ENCODE measurements at places on chromosomes 11 and 22.

DNA sequence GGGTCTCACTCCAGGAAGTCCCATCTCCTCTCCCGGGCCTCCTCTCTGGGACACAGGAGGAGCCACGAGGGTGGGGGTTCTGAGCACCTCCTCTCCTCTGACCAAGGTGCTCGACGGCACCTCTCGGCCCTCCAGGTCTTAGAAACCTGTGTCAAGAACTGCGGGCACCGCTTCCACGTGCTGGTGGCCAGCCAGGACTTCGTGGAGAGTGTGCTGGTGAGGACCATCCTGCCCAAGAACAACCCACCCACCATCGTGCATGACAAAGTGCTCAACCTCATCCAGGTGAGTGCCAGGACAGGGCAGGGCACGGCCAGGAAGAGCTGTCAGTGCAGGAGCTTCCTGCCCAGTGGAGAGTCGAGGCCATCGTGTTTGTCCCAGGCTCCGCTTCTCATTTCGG is 23.2 kb downstream of the TOM1 start:
- DNase-seq = no peak
- H3K27me3 ChIP-seq = no peaks in the 10 kb centered on the region
- no peaks in the 10 kb centered on the region for H3K4me1 ChIP-seq
- peaks cover 41% of the 10 kb centered on the region for H3K36me3 ChIP-seq

GRCh38 chr11:26575946-26576345 is 3.9 kb upstream of the MUC15 start:
- H3K4me1 ChIP-seq = no peaks in the 10 kb centered on the region
- no peaks in the 10 kb centered on the region for H3K36me3 ChIP-seq
- no peaks in the 10 kb centered on the region for H3K27me3 ChIP-seq
- H3K4me3 ChIP-seq = no peak overlapping the region
- H3K27ac ChIP-seq = no peak overlapping the region
- peak; percentile 48 for DNase-seq

- no peaks in the 10 kb centered on the region for H3K27me3 ChIP-seq
- H3K36me3 ChIP-seq = no peaks in the 10 kb centered on the region
- peak; percentile 16 for DNase-seq
- peaks cover 10% of the 10 kb centered on the region for H3K4me1 ChIP-seq
Measured at GRCh38 chr11:118791961-118792569, 1.1 kb upstream of the DDX6 start.

- no peak overlapping the region for H3K4me3 ChIP-seq
- peak overlapping the region; percentile 95 for H3K27ac ChIP-seq
Measured at GRCh38 chr11:68399916-68400315, 60.6 kb upstream of the PPP6R3 start.

- H3K4me3 ChIP-seq = no peak overlapping the region
- no peaks in the 10 kb centered on the region for H3K27me3 ChIP-seq
- H3K27ac ChIP-seq = peak overlapping the region; percentile 85
- DNase-seq = no peak
Measured at GRCh38 chr11:119782006-119782738, 53.2 kb upstream of the NECTIN1 start.

- H3K36me3 ChIP-seq = peaks cover 15% of the 10 kb centered on the region
- H3K27ac ChIP-seq = peak overlapping the region; percentile 91
- H3K4me3 ChIP-seq = peak overlapping the region; percentile 98
- peaks cover 17% of the 10 kb centered on the region for H3K4me1 ChIP-seq
- peak; percentile 93 for DNase-seq
Measured at GRCh38 chr22:20130731-20131596, 640 bp upstream of the ZDHHC8 start.

All from cardiac muscle cell (in vitro differentiated cells and primary cell).